ENCODE measurements at places on chromosomes 3 and 15. TPM values are rescaled to one million over a fixed set of nuclear protein-coding genes. Genes with fewer than 3 reads are reported as not detected.

DNA sequence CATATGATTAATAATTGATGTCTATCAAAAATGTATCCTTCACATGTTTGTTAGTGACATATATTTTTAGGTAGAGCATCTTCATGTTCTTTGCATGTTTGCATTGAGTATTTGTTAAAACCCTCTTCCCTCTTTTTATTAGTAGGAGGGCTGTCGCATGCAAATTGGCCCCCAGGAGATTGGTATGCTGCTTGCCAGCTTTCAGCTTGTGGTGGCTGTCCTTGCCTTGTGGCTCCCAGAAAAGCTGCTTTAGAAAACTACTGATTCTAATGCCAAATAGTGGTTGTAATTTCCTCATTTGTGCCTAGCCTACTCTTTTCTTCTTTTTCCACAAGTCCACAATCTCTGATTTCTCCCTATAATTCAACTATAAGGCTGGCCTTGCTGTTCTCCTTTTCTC, 886.8 kb downstream of the VGLL3 start:
- no peaks in the 10 kb centered on the region for H3K27me3 ChIP-seq
- no peak overlapping the region for H3K27ac ChIP-seq
- no peaks in the 10 kb centered on the region for H3K36me3 ChIP-seq
- H3K4me1 ChIP-seq = no peaks in the 10 kb centered on the region
- DNase-seq = no peak
- no peak overlapping the region for H3K4me3 ChIP-seq

GRCh38 chr15:72342385-72342784, 22.4 kb upstream of the CELF6 start:
- no peak for DNase-seq
- H3K4me1 ChIP-seq = no peaks in the 10 kb centered on the region
- no peak overlapping the region for H3K27ac ChIP-seq
- H3K36me3 ChIP-seq = peaks cover 9% of the 10 kb centered on the region
- H3K27me3 ChIP-seq = no peaks in the 10 kb centered on the region
- H3K4me3 ChIP-seq = no peak overlapping the region

DNA sequence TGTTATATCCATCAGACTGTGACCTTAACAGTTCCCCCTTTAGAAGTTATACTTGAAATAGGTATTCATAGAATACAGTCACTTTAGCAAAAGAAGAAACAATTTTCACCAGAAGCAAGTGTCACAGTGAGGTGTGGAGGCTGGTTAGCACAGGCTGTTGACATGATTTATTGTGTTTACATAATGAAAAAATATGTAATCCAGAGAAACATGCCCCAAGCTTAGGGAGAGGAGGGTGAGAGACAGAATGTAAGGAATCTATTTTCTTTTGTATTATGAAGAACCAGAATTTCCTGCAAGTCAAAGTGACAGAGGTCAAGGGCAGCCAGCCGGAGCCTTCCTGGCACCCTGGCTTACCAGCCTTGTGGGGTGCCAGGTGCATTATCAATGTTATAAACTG, 4.0 kb downstream of the IL12A start:
- H3K4me3 ChIP-seq = no peak overlapping the region
- H3K27me3 ChIP-seq = no peaks in the 10 kb centered on the region
- no peak for DNase-seq
- no peak overlapping the region for H3K27ac ChIP-seq

Gene MYH15
- 0.15 TPM for total RNA-seq

DNA sequence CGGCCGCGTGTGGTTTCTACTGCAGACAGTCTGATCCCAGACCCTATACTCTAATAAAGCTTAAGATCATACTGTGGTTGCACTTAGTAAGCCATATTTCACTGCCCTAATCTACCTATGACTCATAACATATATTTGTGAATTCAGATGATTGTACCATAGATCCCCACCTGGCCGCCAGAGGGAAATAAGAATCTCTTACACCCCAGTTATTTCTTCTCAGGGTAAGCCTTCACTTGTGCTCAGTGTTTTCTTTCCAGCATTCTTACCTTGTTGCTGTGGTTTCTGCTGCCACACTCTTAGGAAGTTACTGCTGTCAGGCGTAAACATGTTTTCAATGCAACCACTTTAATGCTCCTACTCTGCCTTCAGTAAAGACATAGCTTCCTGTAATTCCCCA, 105.9 kb downstream of the B3GALNT1 start:
- no peaks in the 10 kb centered on the region for H3K27me3 ChIP-seq
- no peak for DNase-seq
- no peak overlapping the region for H3K27ac ChIP-seq
- no peaks in the 10 kb centered on the region for H3K36me3 ChIP-seq
- no peak overlapping the region for H3K4me3 ChIP-seq
- no peaks in the 10 kb centered on the region for H3K4me1 ChIP-seq

Measured in aorta (tissue), 5 donors.